Esophagus squamous epithelium (tissue), 5 donors: ENCODE measurements at places on chromosomes 2 and 18. TPM values are rescaled to one million over a fixed set of nuclear protein-coding genes. Genes with fewer than 3 reads are reported as not detected.

DNA sequence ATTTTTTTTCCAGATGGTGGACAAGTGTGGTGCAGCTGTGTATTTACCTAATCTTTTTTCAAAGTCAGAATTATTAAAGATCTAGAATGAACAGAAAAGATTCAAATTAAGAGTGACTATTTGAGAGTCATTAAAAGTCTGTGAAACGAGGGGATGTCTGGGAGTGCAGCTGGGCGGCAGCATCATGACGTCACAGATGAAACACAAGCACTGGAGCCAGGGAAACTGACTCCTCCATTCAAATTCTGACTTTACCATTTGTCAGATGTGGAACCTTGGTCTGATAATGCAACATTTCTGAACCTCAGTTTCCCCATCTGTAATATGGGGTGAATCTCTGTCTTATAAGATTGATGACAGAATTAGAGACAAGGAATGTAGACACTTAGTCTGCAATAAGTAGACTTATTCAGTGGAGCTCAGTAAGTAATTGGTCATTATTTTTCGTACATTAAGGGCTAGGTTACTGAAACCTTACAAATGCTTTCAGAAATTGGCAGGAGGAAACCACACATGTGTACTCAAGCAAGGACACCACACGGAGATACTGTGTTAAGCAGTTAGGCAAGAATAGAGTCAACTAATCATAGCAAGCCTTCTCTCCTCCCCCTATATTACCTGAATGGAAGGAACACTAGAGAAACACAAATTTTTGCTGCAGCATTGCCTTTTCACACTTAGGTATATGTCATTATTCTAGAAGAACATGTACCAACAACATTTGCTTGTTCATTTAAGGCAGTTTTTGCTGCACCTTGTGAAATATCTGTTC is 27.8 kb upstream of the CXXC1 start:
- no peaks in the 10 kb centered on the region for H3K4me1 ChIP-seq
- no peaks in the 10 kb centered on the region for H3K36me3 ChIP-seq
- H3K27me3 ChIP-seq: peaks cover 3% of the 10 kb centered on the region
- no peak overlapping the region for H3K4me3 ChIP-seq
- no peak for DNase-seq

GRCh38 chr2:172643142-172643541 is 87.3 kb downstream of the PDK1 start:
- no peaks in the 10 kb centered on the region for H3K27me3 ChIP-seq
- no peaks in the 10 kb centered on the region for H3K36me3 ChIP-seq
- H3K27ac ChIP-seq: no peak overlapping the region

DNA sequence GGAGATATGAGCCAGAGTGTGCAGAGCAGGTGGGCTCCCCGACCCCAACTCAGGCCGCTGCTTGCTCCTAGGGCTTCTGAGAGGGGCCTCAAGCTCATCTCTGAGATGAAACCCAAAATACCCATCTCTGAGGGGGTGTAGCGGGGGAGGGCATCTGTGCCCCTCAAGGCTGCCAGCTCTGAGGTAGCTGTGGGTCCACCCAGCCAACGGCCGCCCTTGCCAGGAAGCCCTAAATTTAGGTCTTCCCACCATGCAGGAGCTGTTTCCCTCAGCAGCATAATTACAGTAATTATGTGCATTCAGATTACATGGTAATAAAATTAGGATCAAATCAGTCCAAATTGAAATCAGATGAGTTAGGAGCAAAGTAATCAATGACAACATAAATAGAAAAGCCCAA is 97.8 kb upstream of the MCFD2 start:
- H3K27ac ChIP-seq: peak overlapping the region; percentile 77
- H3K27me3 ChIP-seq: no peaks in the 10 kb centered on the region
- peaks cover 39% of the 10 kb centered on the region for H3K4me1 ChIP-seq
- H3K4me3 ChIP-seq: no peak overlapping the region

DNA sequence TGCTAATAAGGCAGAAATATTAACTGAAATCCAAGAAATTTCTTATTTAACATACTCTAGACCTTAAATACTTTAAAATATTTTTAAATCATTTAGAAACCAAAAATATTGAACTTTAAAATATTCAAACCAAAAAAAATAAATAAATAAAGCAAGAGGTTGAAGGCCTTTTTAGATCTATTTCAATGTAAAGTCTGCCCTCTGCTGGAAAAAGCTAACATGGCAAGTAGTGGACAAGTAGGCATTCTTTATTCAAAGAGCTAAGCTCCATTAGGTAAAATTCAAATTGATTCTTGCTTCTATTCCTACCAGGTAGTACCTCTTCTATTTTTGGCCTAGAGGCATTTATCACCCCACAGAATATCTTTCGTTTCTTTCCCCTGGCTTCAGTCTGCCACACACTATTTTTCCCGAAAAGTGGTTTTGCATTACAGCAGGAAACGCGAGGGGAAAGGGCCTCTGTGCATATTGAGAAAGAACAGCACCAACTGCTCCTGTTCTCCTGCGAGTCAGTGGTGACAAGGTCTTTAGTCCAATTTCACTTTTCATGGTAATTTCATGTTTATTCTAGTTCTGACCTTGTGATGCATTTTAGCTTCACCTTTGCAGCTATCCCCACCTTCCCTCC is 20.4 kb downstream of the IFIH1 start:
- H3K36me3 ChIP-seq: no peaks in the 10 kb centered on the region
- no peak overlapping the region for H3K4me3 ChIP-seq
- H3K4me1 ChIP-seq: no peaks in the 10 kb centered on the region
- H3K27me3 ChIP-seq: no peaks in the 10 kb centered on the region
- no peak overlapping the region for H3K27ac ChIP-seq

Gene PROKR1
- total RNA-seq: not detected

DNA sequence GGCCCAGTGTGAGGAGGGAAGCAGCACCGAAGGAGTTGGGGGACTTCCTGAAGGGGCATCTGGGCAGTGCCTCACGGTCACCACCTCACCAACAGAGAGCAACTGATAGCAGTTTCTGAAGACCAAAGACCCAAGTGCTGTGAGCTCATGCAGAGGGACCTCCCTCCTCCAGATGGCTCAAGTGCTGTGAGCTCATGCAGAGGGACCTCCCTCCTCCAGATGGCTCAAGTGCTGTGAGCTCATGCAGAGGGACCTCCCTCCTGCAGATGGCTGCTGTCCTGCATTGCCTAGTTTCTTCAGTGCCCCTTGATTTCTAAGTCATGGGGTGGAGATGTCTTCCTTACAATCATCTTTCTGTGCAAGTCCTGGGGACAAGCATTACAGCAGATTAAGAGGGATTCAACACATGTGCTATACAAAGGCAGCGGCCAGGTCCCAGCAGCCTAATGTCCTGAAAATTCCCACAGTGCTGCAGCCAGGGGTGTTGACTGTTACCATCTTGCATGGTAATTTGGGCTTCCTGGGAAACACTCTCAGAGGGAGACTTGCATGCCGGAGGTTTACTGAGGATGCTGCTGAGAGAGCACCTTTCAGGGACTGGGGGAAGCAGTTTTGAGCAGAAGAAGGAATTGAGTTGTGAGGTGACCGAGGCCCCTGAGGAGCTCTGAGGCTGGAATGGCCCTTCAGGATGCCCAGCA is 409.3 kb downstream of the GALR1 start:
- no peaks in the 10 kb centered on the region for H3K27me3 ChIP-seq
- DNase-seq: no peak
- H3K4me1 ChIP-seq: no peaks in the 10 kb centered on the region
- no peak overlapping the region for H3K27ac ChIP-seq
- H3K4me3 ChIP-seq: no peak overlapping the region

DNA sequence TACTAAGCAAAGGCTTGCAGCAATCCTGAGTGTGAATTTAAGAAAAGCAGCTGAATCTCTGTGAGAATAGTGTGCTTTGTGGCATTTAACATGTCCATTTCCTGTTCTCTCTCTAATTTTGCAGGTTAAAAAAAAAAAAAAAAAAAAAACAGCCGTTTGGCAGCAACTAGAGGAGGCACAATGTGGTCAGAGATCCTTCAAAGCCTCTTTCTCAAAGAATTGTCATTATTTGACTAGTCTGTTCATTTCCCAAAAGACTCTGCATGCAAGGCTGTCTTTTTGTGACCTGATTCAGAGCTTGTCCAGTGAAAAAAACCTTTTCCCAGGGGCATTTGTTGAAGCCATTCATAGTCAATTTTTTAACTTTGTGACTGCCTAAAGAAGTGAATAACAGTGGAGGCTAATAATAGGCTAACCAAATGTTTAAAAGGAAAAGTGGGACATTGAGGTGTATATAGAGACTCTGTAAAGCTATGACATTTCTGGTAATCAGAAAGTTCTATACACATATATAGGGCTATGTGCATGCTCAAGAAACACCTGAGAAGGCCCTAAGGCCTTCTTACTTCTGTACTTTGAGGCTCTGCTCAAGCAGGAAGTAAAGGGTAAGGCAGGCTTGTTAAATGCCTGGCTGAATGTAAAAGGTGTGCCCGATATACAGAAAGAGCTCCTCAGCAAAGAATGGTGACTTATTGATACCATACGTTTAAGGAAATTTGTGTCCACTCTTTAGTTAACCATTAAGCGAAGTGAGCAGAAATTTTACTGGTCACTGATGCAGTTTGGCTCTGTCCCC is 289.6 kb upstream of the RAB6C start:
- H3K27ac ChIP-seq: no peak overlapping the region
- no peak for DNase-seq
- no peaks in the 10 kb centered on the region for H3K4me1 ChIP-seq
- no peaks in the 10 kb centered on the region for H3K36me3 ChIP-seq
- no peaks in the 10 kb centered on the region for H3K27me3 ChIP-seq

- peaks cover 18% of the 10 kb centered on the region for H3K4me1 ChIP-seq
- peak within 1 kb of the TSS; percentile 72 for H3K27ac ChIP-seq
- peak within 1 kb of the TSS; percentile 64 for H3K4me3 ChIP-seq
- no peaks in the 10 kb centered on the region for H3K27me3 ChIP-seq
Observed at GRCh38 chr2:199850718-199851500, at the start of gene FTCDNL1. TSS of gene FTCDNL1 (minus strand) at chr2:199851192. CDS start at chr2:199848962, 2,230 bp downstream.

Gene TMEM163
- total RNA-seq: 0.09 TPM

DNA sequence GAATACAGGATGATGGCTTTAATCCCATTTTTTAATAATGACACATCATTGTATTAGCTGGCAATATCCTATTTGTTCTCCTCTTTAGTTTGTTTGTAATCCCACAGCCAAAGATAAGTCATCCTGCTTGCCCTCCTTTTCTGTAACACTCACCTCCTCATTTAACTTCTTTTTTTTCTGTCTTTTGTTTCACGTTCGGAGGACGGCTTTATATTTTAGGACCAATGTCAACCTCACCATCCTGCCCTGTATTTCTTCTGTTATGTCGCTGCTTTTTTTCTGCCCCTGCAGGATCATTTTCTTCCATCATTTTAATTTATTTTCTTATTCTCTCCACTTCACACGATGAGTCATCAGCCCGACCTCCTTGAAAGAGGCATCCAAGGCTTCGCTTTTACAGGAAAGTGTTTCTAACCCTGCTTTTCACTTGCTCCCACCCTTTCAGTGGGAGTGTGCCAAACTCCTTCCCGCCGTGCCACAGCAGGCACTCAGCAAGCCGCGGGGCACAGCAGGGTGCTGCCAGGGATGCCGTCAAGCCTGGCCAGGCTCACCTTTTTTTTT is 11.4 kb downstream of the RAB31 start:
- peaks cover 17% of the 10 kb centered on the region for H3K4me1 ChIP-seq
- no peaks in the 10 kb centered on the region for H3K27me3 ChIP-seq
- no peak for DNase-seq
- H3K36me3 ChIP-seq: peaks cover 5% of the 10 kb centered on the region
- no peak overlapping the region for H3K27ac ChIP-seq

Gene C18orf32
- 25.6 TPM for total RNA-seq

Gene PDCD1
- total RNA-seq: 1.2 TPM
